ENCODE measurements at places on chromosomes 16 and 17. TPM values are rescaled to one million over a fixed set of nuclear protein-coding genes. Genes with fewer than 3 reads are reported as not detected.

Gene SALL1
- total RNA-seq, result 1.0 TPM

Gene FSCN2
- total RNA-seq, result 0.42 TPM

Gene PERCC1
- 0.61 TPM for total RNA-seq

DNA sequence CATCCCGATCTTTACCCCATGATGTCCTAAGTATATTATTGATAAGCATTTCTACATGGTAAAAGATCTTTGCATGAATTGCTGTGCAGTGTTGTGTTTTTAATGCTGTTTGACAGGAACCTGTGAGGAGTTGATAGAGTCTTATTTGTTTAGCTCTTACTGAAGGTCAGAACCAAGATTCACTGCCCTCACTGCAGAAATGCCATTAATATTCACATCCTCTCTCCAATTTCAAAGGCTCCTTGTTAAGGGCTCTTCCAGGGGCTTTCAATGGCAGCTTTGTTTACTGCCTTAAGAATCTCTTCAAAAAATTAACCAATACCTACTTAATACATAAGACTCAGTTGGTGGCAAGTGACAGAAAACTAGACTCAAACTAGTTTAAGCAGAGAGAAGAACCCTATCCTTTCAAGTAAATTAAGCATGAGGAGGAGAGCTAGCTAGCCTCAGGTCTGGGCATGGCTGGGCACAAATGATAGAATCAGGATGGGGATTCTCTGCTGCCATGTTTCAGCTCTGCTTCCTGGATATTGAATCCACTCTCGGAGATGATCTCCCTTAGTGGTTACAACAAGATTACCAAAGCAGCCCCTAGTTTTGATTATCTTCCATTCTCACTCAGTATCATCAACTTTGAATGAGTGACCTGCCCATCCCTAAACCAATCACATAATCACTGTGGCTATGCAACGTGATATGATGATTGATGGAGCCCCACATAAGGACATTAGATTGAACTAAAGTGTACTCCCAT, 311.8 kb downstream of the CDH11 start:
- DNase-seq, result no peak
- H3K27me3 ChIP-seq, result no peaks in the 10 kb centered on the region
- H3K36me3 ChIP-seq, result no peaks in the 10 kb centered on the region
- H3K4me1 ChIP-seq, result no peaks in the 10 kb centered on the region
- H3K27ac ChIP-seq, result no peak overlapping the region

GRCh38 chr17:78144736-78145641, 1.2 kb upstream of the C17orf99 start:
- no peaks in the 10 kb centered on the region for H3K27me3 ChIP-seq
- H3K4me3 ChIP-seq, result no peak overlapping the region
- DNase-seq, result peak; percentile 64
- peaks cover 32% of the 10 kb centered on the region for H3K4me1 ChIP-seq

GRCh38 chr17:77210331-77210730, 69.6 kb downstream of the SEC14L1 start:
- H3K4me1 ChIP-seq, result peaks cover 96% of the 10 kb centered on the region
- H3K27ac ChIP-seq, result no peak overlapping the region
- no peaks in the 10 kb centered on the region for H3K27me3 ChIP-seq

DNA sequence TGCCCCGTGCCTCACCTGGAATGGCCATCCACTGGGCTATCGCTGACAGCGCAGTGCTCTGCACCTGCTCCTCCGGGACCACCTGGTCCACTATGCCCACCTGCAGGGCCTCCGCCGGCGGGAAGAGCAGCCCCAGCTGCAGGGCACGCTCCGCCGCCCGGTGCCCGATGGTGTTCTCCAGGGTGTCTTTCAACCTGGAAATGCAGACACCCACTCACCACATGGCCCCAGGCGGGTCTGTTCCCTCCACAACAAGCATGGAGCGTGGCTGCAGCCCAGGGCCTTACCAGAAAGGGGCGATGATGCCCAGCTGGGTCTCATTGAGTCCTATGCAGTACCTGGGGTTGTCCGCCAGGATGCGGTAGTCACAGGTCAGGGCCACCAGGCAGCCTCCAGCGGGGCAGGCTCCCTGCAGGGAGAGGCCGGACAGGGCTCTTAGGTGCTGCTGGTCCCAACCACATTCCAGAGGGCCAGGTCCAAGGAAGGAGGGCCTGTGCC, 6.8 kb downstream of the DNASE1L2 start:
- H3K36me3 ChIP-seq, result peaks cover 84% of the 10 kb centered on the region
- H3K27me3 ChIP-seq, result no peaks in the 10 kb centered on the region
- H3K4me1 ChIP-seq, result no peaks in the 10 kb centered on the region
- no peak overlapping the region for H3K27ac ChIP-seq

DNA sequence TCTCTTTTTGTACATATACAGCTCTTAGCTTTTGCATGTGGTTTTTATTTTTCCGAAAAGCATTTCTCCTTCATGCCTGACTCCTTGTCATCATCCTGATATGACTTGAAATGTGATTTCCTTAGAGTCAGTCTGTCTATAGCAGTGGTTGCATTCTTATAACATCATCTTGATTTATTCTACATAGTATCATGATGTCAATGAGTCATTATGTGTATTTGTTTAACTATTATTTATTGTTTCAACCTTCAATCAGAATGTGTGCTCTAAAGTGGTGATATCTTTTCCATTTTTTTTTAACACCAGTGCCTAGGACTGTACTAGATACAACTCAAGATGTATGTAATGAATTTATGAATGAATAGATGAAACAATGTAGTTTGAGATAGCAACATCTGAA, 354.9 kb upstream of the CDH8 start:
- H3K4me1 ChIP-seq, result no peaks in the 10 kb centered on the region
- H3K36me3 ChIP-seq, result no peaks in the 10 kb centered on the region
- no peaks in the 10 kb centered on the region for H3K27me3 ChIP-seq
- no peak overlapping the region for H3K27ac ChIP-seq
- DNase-seq, result no peak

DNA sequence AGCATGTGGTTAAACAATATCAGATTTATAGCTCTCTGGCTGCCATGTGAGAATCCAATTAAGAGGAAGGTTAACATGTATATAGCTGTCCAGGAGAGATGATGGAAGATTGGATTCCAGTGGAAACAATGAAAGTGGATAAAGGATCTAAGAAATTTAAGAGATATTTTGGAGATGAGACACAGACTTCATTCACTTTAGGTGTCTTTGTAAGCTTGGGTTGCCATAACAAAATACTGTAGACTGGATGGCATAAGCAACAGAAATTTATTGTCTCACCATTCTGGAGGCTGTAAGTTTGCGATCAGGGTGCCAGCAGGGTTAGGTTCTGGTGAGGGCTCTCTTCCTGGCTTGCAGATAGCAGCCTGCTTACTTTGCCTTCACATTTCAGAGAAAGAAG, 155.9 kb upstream of the MYOCD start:
- no peaks in the 10 kb centered on the region for H3K4me1 ChIP-seq
- no peaks in the 10 kb centered on the region for H3K27me3 ChIP-seq
- H3K4me3 ChIP-seq, result no peak overlapping the region
- H3K36me3 ChIP-seq, result no peaks in the 10 kb centered on the region

Gene NUFIP2
- 32.1 TPM for total RNA-seq

- H3K36me3 ChIP-seq, result peaks cover 10% of the 10 kb centered on the region
- H3K4me1 ChIP-seq, result peaks cover 4% of the 10 kb centered on the region
- H3K27ac ChIP-seq, result no peak overlapping the region
- no peak overlapping the region for H3K4me3 ChIP-seq
- H3K27me3 ChIP-seq, result no peaks in the 10 kb centered on the region
These were observed 9.3 kb downstream of the PDF start for GRCh38 chr16:69321080-69321479.

Gene IFI35
- total RNA-seq, result 7.0 TPM

Gene TOX3
- not detected for total RNA-seq

Gene KRTAP3-2
- not detected for total RNA-seq

DNA sequence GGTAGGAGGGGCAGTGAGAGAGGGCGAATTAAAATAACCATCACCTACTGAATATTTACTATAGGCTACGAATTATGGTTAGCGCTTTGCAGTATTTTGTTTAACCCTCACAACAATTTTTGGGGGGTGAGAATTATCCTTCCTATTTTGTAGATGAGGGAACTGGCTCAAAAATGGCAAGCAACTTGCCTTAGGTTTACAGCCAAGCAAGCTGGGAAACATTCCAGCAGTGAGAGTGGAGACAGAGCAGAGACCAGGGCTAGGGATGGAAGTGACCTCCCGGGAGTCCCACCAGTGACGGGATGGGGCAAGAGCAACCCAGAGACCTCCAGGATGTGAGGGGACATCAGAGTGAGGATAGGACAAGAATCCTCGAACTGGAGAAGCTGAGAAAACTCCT, 352 bp upstream of the VMO1 start:
- peaks cover 16% of the 10 kb centered on the region for H3K4me1 ChIP-seq
- peak overlapping the region; percentile 23 for H3K4me3 ChIP-seq
- peak overlapping the region; percentile 10 for H3K27ac ChIP-seq
- DNase-seq, result no peak

Gene CHST4
- not detected for total RNA-seq

DNA sequence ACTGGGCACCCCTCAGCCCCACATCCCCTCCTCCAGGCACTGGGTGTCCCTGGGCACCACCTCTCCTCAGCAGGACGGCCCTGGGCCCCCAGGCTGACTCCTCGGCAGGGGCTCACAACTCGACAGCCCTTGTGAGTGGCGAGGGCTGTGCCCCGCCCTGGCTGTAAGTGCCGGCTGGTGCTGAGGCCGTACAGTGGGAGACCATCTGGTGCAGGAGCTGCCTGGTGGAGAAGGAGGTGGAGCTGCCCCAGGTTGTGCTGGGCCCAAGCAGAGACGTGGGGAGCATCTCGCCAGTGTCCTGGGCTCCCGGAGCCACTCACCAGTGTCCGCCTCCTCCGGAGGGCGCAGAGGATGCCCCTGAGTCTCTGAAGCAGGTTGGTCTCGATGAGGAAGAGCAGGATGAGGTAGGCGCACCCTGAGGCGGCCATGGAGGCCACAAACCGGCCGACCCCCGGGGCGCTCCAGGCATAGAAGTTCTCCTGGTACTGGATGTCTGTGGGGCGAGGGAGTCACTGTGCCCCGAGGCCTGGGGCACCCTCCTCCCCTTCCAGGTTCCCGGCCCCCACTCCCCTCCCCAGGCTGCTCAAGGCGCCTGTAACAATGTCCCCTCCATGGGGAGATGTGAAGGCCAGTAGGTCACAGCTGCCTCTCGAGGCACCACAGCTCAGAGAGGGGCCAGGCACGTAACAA, 15.1 kb upstream of the RNPS1 start:
- no peak overlapping the region for H3K27ac ChIP-seq
- no peak for DNase-seq
- H3K36me3 ChIP-seq, result peaks cover 54% of the 10 kb centered on the region
- H3K27me3 ChIP-seq, result no peaks in the 10 kb centered on the region
- no peak overlapping the region for H3K4me3 ChIP-seq
- H3K4me1 ChIP-seq, result no peaks in the 10 kb centered on the region

GRCh38 chr16:72493716-72494415, 321.9 kb upstream of the PMFBP1 start:
- no peaks in the 10 kb centered on the region for H3K4me1 ChIP-seq
- H3K36me3 ChIP-seq, result no peaks in the 10 kb centered on the region
- no peaks in the 10 kb centered on the region for H3K27me3 ChIP-seq
- no peak overlapping the region for H3K27ac ChIP-seq
- H3K4me3 ChIP-seq, result no peak overlapping the region
- no peak for DNase-seq

DNA sequence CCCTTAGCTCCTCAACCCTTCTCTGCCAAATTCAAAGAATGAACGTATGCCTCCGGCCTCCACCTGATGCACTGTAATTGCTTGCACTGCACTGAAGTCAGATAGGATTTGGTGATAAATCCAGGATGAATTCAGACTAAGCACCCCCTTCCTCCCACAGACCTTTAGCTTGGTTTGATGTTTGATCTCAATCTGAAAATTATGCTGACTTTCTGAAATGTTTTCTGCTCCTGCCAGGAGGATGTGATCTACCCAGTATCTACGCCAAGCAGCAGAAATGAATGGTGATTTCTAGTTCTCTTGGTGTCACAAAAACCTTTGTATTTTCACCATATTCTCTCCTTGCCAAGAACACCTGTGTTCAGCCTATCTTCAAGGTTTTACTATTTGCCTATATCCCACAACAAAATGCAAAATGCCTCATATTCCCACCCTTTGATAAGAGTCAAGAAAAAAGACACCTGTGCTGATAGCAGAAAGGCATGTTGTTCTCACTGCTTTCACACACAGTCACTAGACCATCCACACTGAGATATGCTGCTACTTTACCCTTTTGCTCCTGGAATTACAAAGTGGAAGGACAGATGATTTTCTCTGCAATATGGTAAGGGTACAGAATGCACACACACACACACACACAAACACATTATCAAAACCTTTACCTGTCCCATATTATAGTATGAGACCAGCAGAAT, 14.7 kb downstream of the RFFL start:
- no peaks in the 10 kb centered on the region for H3K36me3 ChIP-seq
- H3K4me1 ChIP-seq, result peaks cover 13% of the 10 kb centered on the region
- H3K27ac ChIP-seq, result no peak overlapping the region
- no peaks in the 10 kb centered on the region for H3K27me3 ChIP-seq
- no peak overlapping the region for H3K4me3 ChIP-seq

Gene RAB34
- 7.0 TPM for total RNA-seq

DNA sequence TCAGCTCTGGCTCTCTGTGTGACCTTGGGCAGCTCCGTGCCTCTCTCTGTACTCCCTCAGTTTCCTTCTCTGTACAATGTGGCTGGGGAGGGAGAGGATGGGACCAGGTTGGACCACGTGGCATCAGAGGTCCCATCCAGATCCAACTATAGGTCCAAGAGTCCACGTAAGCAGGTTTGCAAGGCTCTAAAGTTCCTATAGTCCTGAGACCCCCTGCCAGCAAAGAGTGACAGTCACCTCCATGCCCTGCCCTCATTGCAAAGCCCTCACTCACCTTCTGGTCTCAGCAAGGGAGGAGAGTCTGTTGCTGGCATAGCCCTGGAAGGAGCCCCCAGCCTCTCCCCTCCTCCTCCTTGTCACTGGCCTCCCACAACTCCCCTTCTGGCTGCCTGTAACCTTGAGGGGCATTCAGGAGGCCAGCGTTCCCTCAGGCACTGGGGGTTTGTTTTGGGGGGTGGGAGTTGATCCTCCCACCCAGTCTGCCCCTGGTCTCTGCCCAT, 6.1 kb upstream of the DRC7 start:
- no peaks in the 10 kb centered on the region for H3K4me1 ChIP-seq
- no peaks in the 10 kb centered on the region for H3K36me3 ChIP-seq
- H3K4me3 ChIP-seq, result no peak overlapping the region
- no peak for DNase-seq
- H3K27me3 ChIP-seq, result peaks cover 19% of the 10 kb centered on the region

DNA sequence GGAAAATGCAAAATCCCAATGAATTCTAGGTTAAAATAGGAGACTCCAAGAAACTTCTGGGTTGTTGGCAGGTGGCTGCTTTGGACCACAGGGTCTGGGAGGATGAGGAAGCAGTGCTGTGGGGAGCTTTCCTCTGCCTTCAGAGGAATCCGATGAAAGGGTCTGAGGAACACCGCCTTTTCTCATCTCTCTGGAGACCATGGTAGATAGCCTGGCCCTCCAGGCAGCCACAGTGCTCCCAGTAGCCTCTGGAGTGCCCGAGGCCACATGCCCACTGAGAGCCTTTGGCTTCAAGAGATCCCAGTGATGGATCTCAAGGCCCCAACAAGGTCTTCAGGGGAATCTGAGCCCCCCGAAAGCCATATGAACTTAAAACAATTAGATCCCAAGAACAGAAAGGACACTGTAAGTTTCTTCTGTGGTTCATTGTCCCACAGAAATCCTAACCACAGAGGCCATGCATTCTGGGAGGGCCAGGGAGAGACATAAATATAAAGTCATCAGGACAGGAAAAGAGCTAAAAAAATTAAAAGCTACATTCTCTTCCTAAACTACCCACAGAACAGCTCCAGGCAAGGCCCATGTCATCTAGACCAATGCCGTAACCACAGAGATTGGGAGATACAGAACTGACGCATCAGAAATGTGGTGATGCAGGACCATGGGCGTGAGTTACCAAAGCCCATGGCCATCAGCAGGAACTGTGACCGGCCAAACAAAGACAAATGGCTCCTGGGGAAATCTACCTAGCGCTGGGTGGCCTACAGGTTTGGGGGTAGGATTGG, 24.3 kb downstream of the TK2 start:
- no peaks in the 10 kb centered on the region for H3K27me3 ChIP-seq
- H3K4me1 ChIP-seq, result peaks cover 41% of the 10 kb centered on the region
- H3K4me3 ChIP-seq, result no peak overlapping the region
